NCI-H1436 treated with DMSO at 0.1 percent for 48 hours (cell line): ENCODE measurements at places on chromosomes 5 and 9.

GRCh38 chr5:24208686-24209106 lies 436.1 kb downstream of the CDH10 start:
- no peak for DNase-seq

DNA sequence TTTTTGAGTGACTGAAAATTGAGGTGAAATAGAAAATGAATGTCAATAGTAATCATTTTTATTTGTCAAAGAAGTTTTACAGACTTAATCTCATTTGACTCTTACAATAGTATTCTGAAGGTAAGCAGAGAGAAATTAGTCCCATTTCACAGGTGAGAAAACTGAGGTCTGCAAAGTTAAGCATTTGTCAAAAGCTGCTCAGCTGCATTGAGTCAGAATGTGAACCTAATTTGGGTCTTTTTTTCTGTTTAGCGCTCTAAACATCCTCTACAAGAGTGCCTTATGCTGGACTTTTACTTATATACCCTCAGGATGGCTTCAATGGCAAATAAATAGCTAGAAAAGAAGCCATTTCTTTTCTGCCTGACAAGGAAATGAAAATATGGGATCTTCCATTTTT lies 135.7 kb downstream of the RASGRF2 start:
- no peak for DNase-seq

DNA sequence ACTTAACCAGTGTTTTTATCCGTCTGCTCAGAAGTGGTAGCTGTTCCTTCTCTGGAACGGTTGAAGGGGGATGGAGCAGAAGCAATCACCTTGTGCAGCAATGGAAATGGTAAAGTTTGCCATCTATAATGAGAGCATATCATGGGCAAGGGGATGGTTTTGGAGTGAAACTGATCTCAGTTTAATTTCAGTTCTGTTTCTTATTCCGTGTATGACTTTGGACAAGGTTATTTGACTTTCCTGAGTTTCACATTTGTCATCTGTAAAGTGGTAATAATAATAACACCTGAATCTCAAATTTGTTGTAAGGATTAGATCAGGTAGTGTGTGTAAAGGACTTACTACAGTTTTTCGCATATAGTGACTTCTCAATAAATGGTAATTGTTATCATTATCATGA lies 106.1 kb downstream of the PCSK1 start:
- DNase-seq, result no peak

DNA sequence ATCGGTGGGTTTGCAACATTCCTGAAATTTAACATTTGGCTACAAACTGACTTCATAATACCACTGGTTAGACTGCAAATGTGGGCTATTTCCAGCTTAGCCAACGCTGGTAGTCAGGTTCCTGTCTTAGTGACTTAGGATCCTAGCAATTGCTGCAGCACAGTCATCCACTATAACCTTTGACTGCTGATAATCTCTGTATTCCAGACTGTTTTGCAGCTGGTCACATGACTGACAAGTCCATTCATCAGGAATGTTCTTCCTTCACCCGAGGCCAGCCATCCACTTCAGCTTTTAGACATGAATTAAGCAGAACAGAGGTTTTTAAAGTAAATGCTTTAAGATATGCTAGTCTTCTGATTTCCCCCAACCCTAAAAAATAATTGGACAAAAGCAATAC lies 425.9 kb upstream of the MPDZ start:
- no peak for DNase-seq

- DNase-seq, result no peak
Measured at GRCh38 chr9:115444959-115445358, 327.0 kb upstream of the TNC start.

GRCh38 chr9:124423591-124423990 lies 8.3 kb upstream of the PSMB7 start:
- no peak for DNase-seq

DNA sequence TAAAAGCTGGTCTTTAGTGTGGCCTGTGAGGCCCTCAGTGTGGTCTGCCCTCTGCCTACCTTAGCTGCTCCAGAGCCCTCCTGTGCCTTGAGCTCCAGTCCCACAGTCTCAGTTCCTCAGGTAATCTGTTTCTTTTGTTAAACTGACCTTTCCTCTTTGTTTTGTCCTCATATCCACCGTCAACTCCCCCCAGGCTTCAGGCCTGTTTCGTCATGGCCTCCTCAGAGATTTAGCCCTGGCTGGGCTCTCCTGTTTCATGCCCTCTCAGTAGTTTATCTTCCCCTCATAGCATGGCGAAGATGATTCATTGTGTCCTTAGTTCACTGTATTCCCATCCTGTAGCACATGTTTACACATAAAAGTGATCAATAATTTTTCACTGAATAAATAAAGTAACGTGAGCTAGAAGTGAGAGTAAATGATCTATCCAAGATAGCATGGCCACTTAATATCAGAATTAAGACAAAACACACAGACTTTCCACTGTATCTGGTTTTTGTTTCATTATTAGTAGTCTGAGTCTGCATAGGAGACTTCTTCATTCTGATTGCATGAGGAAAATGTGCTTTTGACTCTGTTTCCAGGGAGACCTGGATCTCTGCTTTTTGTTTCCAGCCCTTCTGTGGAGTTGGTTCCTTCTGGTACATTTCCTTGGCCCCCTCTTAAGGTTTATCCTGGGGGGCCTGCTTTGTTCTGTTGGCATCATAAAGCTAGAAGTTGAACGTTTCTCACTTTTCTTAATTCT lies 70.5 kb downstream of the SNX24 start:
- no peak for DNase-seq

DNA sequence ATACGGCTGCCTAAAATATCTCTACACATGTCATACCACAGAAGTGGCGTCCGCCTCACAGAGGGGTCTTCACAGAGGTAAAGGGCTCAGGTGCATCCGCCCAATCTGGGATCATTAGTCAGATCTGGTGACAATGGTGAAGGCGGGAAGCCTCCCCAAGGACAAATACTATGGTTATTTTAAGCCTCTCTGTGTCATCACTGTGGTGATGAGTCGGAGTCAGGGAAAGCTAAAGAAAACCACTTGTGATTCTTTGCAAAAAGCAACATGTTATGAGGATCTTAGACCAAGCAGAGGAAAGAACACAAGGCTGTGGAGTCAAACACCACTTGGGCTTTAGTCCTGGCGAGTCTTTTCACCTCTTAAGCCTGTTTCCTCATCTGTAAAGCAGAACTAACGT lies 190.4 kb downstream of the DRD1 start:
- DNase-seq, result no peak

DNA sequence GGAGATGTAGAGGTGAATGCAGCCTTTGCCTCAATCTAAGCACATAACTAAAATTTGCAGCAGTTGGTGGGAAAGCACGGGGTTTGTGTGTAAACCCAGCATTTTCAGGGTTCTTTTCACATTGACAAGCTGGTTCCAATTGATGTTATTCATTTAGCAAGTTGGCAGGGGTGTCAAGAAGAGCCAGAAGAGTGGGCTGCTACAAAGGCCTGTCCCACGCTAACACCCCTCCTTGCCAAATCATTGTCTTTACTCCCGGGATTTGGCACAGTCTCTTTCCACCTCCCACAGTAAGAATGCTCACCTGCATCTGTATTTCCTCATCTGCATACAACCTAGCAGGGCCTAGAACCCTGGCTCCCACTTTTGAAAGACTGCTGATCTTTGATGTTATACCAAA lies 11.8 kb downstream of the RGMB start:
- no peak for DNase-seq

DNA sequence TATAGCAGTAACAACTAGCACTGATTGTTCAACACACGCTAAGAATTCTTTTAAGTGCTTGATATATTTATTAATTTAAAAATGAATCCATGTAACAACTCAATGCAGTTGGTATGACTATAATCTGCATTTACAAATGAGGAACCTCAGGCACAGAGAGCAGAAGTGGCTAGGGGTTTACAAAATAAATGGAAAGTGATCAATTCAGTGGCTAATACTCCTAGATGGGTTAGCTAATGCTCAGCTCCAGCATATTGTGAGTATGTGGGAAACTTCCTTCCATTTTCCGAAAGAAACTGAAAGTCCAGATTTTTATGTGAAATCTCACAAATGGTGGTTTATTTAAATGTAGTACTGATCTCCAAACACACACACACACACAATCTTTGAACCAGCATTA lies 128.0 kb downstream of the RFX3 start:
- no peak for DNase-seq

GRCh38 chr9:130188860-130189481 lies 16.8 kb downstream of the NCS1 start:
- no peak for DNase-seq
